Head of caudate nucleus (tissue), 42 donors: ENCODE measurements at places on chromosomes 16 and 17.

- DNase-seq: no peak
Observed at GRCh38 chr17:55735731-55736405, 13.2 kb upstream of the TMEM100 start.

GRCh38 chr16:72481419-72481818 is 309.5 kb upstream of the PMFBP1 start:
- DNase-seq: no peak

- DNase-seq: no peak
Observed at GRCh38 chr16:14658063-14658462, 25.3 kb downstream of the BFAR start.

DNA sequence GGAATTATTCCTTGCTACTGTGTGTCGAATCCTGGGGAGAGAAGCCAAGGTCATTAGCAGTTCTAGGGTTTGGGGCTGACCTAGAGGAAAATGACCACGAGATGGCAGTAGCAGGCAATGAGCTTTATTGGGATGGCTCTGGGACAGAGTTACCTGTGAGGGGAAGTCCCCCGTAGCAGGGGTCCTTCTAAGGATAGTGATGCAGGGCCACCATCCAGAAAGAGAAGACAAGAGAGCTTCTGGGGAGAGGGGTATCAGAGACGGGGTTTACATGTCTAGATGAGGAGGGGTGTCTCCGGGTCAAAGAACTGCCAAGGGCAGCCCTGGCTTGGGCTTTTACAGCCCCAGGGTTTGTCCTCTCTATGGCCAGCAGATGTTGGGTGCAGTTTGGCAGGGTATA is 6.4 kb upstream of the GGT6 start:
- peak; percentile 57 for DNase-seq

DNA sequence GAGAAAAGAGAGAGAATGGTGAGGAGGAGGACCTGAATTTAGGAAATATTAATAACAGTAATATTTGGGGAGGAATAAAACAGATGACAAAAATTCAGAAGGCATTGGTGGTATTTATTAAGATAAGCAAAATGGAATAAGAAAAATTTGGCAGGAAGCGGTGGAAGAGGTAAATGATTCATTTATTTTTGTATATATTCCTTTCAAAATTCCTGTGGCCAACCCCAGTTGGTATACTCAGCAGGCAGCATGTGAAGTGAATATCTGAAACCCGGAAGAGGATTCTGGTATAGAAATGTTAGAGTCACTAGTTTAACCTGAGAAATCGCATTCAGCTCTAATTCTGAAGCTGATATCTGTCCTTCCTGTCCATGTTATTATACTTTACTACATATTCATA is 792.0 kb downstream of the KCNJ2 start:
- DNase-seq: no peak

DNA sequence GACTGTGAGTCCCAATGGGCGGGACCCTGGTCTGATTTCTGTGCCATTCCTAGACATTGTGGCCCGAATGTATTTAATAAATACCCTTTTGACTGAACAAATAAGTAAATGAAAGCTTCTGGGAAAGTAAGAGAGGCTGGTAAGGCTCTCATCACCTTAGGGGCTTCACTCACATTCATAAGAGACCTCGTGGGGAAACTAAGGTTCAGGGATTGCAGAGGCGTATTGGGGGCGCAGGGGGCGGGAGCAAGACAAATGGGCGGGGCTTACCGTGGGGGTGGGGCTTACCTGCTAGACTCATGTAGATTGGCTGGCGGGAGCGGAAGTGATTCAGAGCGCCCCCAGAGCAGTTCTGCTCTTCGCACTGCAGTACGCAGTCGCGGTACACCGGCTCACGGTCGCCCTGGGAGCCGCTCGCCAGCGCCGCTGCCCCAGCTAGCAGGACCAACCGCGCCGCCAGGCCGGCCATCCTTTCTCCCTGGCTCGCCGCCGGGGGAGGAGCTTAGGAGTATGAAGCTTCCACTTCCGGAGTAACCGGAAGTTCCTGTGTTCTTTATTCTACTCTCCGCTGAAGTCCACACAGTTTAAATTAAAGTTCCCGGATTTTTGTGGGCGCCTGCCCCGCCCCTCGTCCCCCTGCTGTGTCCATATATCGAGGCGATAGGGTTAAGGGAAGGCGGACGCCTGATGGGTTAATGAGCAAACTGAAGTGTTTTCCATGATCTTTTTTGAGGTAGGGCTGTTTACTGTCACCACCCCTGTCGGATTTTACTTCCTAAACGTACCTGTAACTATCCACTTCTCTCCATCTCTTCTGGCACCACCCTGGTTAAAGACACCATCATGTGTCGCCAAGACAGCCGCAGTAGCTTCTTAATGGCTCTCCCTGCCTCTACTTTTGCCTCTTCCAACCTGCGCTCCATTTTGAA is at the start of gene PGAP3:
Gene PGAP3, minus strand, starts transcription at position 512 of the 929 bp plus-strand sequence. Its CDS starts 43 bp downstream, at position 469.
- peak; percentile 88 for DNase-seq

DNA sequence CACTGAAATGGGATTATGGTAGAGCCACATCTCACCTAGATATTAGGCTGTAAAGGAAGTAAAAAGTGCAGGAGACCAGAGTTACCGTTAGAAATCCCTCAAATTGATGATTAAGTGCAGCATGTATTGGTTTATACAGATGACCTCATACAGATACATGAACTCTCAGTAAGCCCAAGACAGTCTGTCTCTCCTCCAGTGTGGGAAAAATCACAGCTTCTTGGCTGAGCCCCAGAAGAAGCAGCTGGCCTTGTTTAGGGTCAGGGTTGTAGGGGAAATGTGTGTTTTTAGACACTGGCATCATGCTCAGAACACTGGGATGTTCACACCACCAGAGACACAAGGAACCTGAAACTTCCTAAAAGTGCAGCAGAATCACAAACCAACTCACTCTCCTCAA is 135.9 kb downstream of the KATNIP start:
- no peak for DNase-seq

GRCh38 chr17:44217738-44218343 is 1.6 kb downstream of the UBTF start:
- no peak for DNase-seq

- DNase-seq: no peak
Observed at GRCh38 chr16:49884033-49885015, 28.4 kb upstream of the ZNF423 start.

DNA sequence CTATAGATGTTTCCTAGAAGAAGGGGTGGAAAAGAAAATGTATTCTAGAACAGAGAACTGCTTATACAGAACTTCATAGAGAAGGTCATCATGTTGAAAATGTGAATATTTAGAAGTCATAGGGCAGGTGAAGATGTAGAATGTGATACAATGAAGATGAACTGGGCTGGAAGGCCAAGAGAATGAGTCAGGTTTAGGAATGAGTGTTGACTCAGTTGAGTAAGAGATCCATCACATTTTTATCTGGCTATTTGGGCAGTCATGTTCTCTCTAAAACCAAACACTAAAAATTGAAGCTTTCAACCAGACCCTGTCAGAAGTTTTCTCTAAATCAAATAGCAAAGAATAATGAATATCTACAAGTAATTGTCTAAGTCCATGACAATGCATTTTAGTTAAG is 660.5 kb downstream of the KCNJ2 start:
- DNase-seq: no peak

- DNase-seq: peak; percentile 52
Observed at GRCh38 chr16:3431779-3432219, 11.5 kb downstream of the ZNF597 start.
